CD4-positive, alpha-beta T cell treated with Interleukin-15 for 1 hour (primary cell): ENCODE measurements at places on chromosomes 1 and 21.

DNA sequence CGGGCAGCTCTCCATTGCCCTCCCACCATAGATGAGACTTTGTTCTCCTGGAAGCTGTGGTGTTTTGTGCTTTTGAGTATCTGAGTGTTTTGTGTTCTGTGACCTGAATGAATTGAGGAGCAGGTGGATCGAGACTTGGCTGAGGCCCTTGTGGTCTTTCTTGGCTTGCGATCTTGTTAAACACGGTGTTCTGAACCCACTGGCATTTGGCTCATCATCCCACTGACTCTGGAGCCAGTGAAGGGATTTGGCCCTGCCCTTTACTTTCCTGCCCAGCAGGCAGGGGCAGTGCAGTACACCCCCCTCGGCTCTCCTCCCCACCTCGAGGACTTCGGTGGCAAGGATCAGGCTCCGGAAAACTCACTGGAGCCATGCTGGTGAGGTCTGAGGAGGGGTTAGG lies 30.6 kb downstream of the PKNOX1 start:
- DNase-seq, result no peak

- DNase-seq, result no peak
These were observed 2.8 kb upstream of the TARS2 start for GRCh38 chr1:150484431-150484830.

DNA sequence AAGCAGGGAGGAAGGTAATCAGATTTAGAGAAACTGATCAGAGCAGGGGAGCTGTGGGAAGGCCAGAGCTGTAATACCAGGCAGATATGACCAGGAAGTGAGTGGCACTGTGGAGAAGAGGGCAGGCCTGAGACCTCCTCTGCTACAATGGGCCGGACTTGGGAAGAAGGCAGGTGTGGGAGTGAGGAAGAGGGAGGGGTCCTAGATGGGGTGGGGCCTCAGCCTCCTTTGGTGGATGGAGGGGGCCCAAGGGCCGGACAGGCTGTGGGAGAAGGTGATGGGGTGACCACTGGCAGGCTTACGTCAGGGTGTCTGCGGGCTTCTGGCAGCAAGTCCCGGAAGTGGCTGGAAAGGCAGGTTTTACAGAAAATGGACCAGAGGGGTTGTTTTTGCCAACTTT lies 5.0 kb upstream of the HPCA start:
- no peak for DNase-seq

- peak; percentile 15 for DNase-seq
These were observed 22.4 kb downstream of the TRPM2 start for GRCh38 chr21:44375761-44376241.

GRCh38 chr1:26384076-26384475 lies 11.5 kb upstream of the ZNF683 start:
- DNase-seq, result no peak

DNA sequence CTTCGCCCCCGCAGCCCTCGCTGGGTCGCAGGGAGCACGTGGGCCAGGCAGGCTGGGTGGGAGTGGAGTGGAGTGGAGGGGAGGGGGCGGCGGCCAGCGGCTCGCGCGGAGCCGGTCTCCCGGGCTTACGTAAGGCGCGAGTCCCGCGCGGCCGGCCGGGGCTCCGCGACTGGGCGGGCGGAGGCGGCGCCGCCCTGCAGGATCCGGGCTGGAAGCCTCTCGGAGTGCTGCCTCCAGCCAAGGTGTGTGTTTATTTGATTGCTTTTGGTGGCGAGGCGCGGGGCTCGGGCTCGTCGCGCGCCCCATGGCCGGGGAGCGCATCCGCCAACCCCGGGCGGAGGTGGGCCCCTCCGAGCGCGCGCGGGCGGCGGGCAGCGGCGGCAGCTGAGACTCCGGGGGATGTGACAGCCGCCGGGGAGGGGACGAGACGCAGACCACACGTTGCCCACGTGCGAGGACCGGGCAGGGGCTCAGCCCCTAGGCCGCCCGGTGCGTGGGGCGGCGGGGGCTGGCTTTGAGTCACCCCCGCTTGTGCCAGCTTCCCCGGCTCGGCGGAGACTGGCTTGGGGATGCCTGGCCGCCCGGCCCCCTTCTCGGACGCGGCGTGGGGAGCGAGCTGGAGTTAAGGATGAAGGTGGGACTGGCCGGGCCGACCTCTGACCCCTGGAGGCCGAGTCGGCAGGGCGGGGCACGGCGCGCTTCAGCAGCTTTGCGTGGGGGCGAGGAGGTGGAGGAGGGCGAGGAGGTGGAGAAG lies 402 bp upstream of the AK4 start:
- DNase-seq, result no peak
